Stimulated activated CD8-positive, alpha-beta memory T cell treated with anti-CD3 and anti-CD28 coated beads, Interleukin-7, amount 100 ng/mL, for 48 hours (primary cell): ENCODE measurements at places on chromosomes 3 and 15.

DNA sequence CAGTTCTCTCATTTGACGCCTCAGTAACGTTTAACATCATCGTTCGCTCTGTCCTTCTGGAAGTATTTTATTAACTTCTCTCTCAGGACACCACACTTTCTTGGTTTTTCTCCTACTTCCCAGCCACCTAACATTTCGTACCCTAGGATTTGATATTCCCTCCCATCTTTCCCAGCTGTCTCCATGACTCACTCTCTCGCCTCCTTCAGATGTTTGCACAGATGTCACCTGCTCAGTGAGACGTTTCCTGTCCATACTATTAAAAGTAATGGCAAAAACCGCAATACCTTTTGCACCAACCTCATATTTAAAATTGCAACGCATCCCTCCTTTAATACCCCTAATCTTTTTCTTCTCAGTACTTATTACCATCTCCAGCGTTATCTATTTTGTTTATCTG lies 62.1 kb upstream of the SPRED1 start:
- DNase-seq, result no peak

DNA sequence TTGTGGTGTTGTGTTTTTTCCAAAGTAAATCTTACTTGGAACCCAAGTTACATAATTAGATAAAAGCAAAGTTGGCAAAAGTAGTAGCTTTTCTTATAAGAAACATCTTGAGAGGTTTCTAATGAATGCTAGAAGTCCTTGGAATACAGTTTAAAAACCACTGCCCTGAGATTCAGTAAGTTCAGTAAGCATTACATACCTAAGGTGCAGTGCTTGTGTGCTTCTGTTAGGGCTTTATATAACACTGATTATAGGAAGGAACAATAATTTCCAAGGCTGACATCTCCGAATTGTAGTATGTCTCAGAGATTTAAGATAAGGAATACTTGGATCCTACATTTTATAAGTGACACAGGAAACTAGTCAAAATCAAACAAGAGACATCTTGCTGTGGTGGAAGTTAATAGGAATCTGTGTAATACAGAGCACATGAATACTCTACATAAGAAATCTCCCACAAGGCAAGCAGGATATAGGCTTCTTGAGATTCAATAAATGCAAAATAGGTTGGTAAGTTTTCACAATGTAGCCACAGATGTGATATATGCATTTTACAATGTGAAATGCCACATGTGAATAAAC lies 268.2 kb downstream of the LSAMP start:
- no peak for DNase-seq

- DNase-seq, result no peak
These were observed 781 bp upstream of the CYP1A1 start for GRCh38 chr15:74725845-74726773.

DNA sequence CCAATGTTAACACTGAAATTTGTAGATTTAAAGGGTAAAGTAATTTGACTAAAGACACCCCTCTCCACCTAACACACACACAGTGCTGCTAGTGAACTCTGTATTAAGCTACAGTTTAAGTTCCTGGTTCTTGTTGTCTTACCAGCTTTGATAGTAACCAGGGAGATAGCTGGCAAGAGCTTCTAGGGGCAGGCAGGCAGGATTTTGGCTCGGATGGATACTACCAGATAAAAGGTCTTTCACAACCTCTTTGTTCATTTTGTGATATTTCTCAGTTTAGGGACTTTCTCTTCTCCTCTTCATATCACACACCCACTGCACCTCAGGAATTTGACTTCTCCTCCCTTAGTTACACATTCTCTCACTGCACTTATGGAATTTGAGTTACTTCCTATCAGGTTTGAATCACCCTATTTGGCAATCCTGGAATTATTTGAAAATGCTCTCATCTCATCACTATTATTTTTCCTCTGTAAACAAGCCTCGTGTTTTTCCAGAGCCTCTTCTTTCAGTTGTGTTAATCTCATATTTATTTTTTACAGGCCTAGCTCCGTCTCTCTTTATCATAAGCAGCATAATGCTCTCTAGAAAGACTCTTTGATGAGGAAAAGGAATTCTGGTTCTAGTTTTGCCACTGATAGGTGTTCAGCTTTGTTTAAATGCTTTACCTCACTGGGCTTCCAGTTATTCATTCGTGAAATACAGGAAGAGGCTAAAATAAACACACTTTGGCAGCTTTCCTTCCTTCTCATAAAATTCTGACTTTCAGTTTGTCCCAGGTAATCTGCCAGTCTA lies 23.0 kb upstream of the CLDN1 start:
- no peak for DNase-seq

DNA sequence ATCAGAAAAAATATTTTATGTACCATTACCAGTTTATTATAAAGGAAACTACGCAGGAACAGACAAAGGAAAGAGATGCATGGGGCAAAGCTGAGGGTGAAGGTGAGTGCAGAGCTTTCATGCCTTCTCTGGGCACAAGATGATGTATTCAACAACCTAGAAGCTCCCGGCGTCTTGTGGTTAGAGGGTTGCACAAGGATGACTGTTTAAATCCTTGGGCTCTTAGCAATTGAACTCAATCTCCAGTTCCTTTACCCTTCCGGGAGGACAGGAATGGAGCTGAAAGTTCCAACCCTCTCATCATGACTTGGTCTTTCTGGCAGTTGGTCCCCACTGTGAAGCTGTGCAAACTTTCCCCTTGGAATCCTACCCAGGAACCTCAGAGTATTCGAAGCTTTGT lies 542.0 kb downstream of the EPHA3 start:
- DNase-seq, result no peak

- no peak for DNase-seq
These were observed 1010.9 kb downstream of the NTRK3 start for GRCh38 chr15:87245592-87245991.

GRCh38 chr15:34436126-34436955 lies 1.3 kb downstream of the GOLGA8A start:
- DNase-seq, result no peak

GRCh38 chr3:196514913-196515621 lies at the start of gene SMCO1:
Gene SMCO1 (minus strand): TSS chr3:196515346. CDS start chr3:196515209, 137 bp downstream.
- DNase-seq, result no peak

GRCh38 chr3:62446337-62446940 lies 73.1 kb upstream of the FEZF2 start:
- no peak for DNase-seq

DNA sequence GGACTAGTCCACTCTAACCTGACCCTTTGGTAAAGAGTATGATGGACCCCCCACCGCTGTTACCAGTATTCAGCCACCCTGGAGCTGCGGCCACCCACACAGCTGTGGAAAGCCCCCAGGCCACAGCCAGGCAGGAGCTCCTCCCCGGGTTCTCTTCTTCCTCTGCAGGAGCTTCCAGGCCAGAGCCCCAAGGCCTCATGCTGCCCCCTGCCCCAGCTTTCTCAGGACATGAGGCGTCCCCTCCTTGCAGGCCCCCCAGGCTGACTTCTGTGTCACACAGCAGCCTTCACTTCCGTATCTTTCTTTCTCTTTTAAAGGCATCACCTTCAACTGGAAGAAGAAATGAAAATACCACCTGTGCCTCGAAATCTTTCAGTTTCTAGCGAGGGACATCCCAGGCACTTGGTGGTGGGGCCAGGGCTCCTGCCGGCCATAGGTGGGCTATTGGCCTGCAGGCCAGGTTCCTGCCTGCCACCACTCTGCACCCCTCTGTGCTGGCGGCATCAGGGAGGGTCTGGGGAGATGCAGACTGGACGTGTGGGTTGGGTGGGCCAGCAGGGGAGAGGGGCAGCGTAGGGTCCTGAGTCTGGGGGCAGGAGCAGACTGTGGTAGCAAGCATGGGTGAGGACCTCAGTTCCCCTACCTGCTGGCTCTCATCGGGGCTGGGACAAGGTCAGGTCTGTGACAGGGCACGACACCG lies 19.9 kb downstream of the KLF13 start:
- no peak for DNase-seq

DNA sequence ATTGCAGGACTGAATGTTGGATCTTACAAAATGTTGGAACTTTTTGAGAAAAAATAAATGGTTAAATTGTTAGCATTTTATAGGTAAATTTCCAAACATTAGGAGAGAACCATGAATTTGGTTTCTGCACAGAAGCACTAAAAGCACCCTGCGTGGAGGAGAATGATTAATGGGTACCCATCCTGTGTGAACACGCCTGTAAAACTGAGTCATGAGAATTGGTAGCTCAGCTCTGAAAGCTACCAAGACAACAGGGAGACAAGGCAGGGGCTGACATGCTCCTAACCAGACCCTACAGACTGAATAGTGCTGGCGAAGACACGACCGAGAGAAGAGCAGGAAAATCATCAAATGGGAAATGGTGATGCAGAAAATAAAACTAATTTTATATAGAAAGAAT lies 32.4 kb upstream of the MTMR10 start:
- DNase-seq, result no peak

GRCh38 chr3:156776031-156776430 lies 50.1 kb upstream of the LEKR1 start:
- DNase-seq, result no peak

GRCh38 chr3:30084316-30084715 lies 522.1 kb upstream of the TGFBR2 start:
- no peak for DNase-seq

GRCh38 chr3:179016979-179017670 lies 54.5 kb downstream of the ZMAT3 start:
- DNase-seq, result no peak

DNA sequence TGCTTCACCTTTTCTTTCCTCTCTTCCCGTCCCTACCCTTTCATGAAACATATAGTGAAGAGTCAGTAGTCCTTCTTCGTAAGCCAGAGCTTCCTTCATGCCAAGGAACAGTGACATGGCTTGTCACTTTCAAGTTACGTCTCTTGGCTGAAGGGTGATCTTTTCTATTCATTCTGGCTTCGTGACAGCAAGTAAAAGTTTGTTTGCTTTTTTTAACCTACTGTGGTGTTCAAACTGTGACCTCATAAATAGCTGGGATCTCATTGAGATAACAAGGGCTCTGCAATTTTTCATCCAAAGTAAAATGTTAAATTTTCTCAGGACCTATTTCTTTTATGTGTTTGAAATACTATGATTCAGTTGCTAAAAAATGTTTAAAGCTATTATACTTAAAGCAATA lies 10.5 kb downstream of the CDIN1 start:
- no peak for DNase-seq

- no peak for DNase-seq
These were observed 144.8 kb downstream of the RBPMS2 start for GRCh38 chr15:64630396-64631107.

GRCh38 chr3:187902936-187903335 lies 157.7 kb upstream of the BCL6 start:
- DNase-seq, result no peak

GRCh38 chr3:186198442-186198841 lies 89.6 kb upstream of the ETV5 start:
- no peak for DNase-seq

DNA sequence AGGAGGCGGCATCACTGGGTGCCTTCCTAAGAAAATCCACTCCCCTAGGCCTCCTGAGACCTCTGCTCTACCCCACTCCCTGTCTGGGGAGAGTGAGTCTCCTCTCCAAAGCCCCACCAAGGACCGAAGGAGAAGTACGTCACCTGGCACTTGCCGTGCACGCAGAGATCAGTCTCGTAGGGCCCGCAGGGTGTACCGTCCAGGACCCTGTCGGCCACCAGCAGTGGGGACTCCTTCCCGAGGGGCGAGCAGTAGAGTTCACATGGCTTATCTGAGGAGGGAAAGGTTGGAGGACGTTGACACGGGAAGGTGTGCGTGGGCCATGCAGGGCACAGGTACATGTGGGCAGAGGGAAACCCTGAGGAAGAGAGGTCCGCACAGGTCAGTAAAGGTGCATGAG lies 232.9 kb downstream of the ADAMTS17 start:
- DNase-seq, result no peak

GRCh38 chr3:151912028-151912427 lies 38.6 kb downstream of the SUCNR1 start:
- no peak for DNase-seq

DNA sequence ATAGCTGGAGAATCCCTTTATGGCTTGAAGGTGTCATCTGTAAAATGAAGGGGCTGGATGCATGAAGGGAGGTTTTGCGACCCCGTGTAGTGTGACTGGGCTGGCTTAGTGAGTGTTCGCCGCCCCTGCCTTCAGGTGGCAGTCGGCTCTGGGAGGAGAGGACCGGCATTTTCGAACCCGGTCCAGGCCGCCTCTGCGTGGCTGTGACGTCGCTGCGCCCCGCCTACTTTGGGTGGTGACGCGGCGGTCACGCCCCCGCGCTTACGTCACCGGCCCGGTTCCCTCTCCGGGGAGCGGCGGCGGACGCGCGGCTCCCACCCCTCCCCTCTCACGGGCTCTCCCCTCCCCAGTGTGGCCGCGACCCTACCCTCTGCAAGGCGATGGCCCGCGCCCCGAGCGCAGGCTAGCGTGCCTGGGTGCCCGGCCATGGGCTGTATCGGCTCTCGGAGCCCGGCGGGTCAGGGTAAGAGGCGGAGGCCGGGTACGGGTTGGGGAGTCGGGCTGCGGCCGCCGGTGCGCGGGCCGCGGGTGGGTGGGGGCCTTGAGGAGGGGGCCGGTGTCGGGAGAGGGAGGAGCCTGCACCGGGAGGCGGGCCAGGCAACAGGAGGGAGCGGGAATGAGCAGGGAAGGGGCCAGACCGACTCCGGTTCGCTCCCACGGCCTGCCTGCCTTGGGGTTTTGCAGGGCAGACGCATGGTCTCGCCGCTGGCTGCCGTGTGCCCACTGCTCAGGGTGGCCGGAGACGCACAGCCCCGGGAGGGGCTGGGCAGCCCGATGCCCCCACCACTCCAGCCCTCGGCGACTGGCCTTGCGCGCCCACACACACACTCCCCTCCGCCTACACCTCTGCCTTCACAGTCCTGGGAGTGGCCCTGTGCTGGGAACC lies 1.5 kb upstream of the FAM131A start:
- peak; percentile 73 for DNase-seq

DNA sequence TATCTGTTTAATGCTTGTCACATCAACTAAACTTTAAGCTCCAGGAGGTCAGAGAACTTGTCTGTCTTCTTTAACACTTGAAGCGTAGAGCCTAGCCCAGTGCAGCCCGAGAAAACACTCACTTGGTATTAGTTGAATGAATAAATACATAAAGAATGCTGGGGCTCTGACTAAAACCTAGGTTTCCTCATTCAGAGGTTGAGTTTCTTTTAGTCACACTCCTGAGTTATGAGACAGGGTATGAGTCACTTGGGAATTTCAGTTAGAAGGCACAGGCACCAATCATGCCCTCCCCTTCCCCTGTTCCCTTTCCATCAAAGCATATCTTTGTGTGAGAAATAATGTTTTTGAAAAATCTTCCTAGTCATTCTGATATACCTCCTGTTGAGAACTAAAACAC lies 589.8 kb upstream of the DPPA4 start:
- no peak for DNase-seq

- DNase-seq, result no peak
These were observed 167.9 kb downstream of the PDE8A start for GRCh38 chr15:85149465-85150129.

GRCh38 chr15:72242775-72243370 lies 11.9 kb upstream of the PKM start:
- DNase-seq, result no peak
